ENCODE measurements at places on chromosomes 5 and 9.

GRCh38 chr5:179345183-179345432 is 153 bp downstream of the ADAMTS2 start:
- no peak for DNase-seq

- no peak for DNase-seq
Measured at GRCh38 chr9:87618226-87618625, 107.7 kb upstream of the CTSL start.

GRCh38 chr9:89743216-89743572 is 138.4 kb downstream of the GADD45G start:
- no peak for DNase-seq

DNA sequence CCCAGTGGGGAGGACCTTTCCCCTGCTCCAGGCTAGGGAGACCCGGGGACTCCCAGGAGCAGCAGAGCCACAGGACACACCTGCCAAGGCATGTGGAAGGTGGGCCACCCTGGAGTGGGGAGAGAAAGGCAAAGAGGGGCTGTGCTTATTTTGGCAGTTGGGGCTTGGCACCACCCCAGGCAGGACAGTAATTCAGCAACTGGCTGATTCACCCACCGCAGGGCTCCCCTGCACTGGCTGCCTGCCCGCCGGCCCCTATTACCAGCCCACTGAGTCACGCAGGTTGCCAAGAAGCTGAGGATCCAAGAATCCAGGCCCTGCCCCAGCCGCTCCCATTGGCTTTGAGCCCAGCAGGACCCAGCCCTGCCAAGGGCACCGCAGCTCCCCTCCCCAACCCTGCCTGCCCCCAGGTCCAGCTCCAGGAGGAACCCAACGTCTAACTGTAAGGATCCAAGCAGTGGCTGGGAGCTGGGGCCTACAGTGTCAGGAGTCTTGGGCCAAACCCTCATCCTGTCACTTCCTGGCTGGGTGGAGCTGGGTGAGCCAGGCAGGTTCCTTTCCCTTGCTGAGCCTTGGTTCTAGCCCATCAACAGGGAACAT is 14.2 kb upstream of the RALGDS start:
- no peak for DNase-seq

- DNase-seq, result no peak
Measured at GRCh38 chr5:59193616-59194319, 610.9 kb downstream of the RAB3C start.

- DNase-seq, result no peak
Measured at GRCh38 chr9:109918339-109919163, 138.6 kb downstream of the PALM2AKAP2 start.

DNA sequence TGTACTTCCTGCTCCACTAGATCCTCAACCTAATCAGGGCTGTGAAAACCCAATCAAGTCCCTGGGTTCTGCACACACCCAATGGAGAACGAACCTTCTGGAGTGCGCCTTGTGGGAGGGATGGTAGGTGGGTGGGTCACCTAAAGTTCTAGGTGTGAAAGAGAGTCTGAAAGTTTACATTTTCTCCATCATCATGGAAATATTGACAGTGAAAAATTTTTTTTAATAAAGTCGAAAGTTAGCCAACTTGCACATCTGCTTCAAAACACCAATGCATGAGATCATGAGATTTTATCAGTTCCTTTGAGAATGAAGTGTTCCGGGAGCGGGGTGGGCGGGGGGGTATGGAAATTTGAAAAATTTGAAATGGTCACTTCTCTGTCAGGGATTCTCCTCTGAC is 21.7 kb downstream of the TAF11L14 start:
- DNase-seq, result no peak

DNA sequence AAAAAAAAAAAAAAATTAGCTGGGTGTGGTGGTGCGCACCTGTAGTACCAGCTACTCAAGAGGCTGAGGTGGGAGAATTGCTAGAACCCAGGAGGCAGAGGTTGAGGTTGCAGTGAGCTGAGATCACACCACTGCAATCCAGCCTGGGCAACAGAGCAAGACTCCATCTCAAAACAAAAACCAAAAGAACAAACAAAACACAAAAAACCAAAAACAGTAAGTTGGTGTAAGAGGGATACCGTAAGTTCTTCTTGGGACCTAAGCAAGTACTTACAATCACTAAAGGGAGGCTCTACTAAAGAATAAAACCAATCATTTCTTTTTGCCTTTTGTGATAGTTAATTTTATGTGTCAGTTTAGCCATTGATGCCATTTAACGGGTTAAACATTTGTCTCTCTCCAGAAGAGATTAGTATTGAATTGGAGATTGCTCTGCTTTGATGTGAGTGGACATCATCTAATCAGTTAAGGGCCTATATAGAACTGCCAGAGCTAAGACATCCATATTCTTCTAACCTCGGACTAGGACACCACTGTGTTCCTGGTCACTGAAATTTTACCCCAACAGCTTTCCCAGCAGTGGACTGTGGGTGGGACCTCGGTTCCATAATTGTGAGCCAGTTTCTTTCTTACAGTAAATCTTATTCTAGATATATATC is 10.5 kb upstream of the ETF1 start:
- no peak for DNase-seq

DNA sequence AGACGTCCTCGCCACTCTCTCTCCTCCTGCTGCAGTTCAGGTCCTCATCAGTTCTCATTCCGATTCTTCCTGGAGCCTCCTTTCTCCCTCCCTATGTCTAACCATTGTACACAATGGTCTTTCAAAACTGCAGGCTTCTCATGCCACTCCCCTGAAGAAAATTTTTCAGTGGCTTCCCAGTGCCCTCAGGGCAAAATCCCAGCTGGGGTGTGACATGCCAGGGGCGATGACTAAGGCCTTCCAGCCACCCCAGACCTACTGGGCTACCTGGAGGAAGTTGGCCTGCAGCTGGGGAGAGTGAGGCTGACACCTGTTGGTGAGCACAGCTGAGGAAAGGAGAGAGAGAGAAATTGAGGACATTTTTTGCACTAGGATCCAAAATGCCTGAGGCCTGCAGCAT is 65.2 kb downstream of the SREK1 start:
- DNase-seq, result no peak

DNA sequence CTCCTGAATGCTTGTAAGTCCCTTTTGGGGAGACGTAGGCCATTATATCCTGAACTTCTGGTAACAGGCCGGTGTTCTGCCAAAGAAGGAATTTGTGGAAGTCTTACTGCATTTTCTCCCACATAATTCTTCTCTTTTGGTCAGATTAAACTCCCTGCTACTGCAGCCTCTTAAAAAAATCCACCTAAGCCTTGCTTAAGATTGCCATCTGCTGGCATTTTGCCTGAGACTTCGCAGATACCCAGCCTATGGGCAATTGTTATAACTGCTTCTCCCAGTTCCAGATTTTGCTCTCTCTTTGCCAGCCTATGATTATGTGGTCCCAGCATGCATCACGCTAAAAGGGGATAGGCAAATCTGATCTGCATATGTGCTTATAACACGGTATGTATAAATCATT is 391.6 kb upstream of the CHD1 start:
- no peak for DNase-seq

GRCh38 chr5:115952588-115952987 is 9.7 kb upstream of the LVRN start:
- DNase-seq, result no peak

- DNase-seq, result no peak
Measured at GRCh38 chr9:96056226-96056625, 180.7 kb downstream of the ERCC6L2 start.

DNA sequence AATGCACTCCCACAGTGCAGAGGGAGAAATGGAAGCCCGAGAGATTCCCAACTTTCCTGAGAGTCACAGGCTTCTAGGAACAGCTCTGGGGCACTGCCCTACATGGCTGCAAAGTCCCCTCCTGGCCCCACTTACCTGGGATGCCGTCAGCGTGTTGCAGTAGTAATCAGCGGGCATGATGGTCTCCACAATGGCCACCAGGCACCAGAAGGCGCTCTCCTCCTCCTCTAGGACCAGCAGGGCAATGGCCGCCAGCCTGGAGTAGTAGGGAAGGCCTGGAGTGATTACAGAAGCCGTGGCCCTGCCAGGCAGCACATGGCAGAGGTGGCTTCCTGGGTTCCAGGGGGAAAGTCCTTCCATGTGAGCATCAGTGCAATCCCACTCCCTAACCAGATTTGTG is 10.7 kb upstream of the CORO2A start:
- no peak for DNase-seq

DNA sequence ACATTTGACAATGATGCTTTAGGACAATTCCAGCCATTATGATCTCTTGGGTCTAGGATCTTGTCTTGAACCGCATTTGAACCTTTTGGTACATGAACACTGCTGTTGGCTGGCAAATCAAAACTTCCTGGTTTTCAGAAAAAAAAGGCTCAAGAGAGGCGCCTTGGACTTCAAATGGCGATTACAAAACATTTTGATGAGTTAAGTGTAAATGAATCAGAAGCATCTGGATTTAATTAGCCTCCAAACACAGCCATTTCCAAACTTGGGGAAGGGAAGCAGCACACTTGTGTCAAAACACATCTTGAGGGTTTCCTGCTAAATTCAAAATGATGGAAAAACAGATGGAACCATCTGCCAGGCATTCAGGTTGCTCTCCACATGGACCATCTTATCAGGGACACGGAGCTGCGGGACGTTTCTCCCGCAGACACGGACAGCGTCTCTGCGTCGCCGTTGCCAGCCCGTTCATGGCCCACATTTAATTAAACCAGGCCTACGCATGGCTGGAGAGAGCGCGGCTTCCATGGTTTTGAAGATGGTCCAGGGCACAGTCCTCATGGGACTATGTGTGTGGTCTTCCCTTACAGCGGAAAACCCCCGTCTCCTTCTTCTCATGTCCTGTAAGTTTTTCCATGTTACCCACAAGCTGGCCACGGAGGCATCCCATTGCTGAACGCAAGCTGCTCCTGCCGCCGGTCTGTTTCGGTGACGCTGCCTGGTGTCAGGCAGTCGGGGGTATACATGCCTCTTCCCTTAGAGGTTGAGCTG is 55.8 kb upstream of the PTCH1 start:
- no peak for DNase-seq

DNA sequence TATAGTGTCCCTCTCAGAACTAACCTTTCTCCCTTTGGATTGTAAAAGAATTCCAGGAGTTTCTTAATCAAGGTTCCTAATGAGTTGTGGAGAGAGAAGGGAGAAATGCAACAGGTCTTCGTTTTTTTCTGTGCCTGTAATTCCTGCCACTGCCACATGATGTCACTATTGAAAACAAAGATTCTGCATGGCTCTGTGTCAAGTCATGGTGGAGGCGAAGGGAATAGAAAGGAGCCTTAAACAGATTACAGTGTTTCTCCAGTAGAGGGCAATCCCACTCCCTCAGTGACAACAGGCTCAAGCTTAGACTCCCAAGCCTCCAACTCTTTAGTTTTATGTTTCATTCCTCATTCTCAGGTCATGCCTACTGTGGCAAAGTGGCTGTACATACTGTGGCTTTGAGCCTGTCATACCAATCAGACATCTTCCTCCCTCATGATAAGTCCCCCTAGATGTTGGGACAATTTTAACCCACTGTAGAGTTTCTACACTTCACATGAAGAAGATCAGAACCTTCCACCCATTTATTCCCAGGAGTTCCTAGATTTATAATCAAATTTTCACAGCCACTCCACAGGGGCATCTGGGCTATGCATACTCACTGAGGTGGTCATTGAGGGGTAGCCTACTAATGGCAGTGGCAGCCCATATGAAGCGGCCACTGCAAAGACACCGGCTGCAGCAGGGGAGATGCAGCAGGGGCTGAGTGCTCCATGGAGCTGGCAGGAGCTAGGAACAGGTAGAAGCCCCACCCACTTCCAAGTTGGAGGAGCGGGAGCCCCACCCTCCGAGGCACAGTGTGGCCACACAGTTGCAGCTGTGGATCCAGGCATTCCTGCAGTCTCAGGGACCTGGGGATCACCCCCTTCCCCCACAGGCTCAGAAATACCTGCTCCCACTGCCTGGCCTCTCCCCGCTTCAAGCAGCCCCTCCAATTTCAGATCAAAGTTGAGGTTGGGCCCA is 97.4 kb upstream of the TRIM32 start:
- no peak for DNase-seq

GRCh38 chr9:78101247-78101646 is 69.6 kb upstream of the GNAQ start:
- DNase-seq, result no peak

DNA sequence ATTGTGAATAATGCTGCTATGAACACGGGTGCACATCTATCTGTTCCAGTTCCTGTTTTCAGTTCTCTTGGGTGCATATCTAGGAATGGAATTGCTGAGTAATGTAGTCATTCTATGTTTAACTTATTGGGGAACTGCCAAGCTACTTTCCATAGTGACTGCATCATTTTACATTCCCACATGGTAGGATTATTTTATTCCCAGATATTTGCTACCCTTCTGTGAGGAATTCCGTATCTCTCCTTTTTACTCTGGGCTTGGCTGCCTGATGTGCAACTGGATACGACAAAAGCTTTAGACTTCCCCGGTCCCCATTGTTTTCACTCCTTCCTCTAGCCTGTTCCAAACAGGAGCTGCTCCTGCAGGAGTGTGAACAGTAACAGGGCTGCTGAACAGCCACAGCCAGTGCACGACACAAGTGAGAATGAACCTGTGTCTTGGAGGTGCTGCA is 7.2 kb downstream of the TAS2R1 start:
- no peak for DNase-seq

- no peak for DNase-seq
Measured at GRCh38 chr9:137728444-137729311, 109.9 kb downstream of the EHMT1 start.

DNA sequence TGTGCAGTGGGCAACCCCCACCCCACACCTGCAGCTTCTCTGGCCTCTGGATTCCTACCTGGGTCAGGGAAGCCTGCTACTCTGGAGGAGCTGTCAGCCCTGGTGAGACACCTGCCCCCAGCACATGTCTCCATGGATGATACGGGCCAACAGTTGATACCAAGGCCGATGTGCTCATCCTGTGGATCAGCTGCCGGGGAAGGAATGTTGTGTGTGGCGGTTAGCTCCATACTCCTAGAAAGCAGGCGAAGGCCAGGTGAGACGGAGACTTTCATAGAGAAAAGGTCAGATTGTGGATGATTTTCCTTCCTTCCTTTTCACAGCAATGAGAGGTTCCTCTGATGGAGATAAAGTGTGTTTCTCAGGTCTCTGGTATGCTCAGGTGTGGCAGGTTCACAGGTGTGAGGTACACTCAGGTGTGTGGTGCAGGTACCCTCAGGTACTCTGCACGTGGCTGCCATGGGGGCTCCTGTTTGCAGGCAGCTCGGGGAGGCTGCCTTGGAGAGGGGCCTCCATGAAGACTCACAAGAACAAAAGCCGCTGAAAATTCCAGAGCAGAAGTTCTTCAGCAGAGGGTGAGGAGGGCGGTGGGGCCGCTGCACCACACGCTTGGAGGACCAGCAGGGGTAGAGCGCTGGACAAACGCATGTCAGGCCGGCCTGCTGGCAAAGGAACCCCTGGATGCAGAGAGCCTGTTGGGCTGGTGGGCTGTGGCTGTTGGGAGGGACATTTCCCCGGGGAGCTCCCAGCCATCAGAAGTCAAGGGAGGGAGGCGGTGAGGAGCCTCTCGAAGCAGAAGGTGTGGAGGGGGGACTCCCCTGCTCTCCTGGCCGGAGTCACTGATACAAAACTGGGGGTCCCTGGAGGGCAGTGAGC is 5.1 kb upstream of the AHRR start:
- no peak for DNase-seq

GRCh38 chr9:110538647-110539041 is 40.9 kb downstream of the SVEP1 start:
- no peak for DNase-seq
